ENCODE measurements at places on chromosomes 1 and 21.

GRCh38 chr1:100188617-100189016 is 10.6 kb upstream of the LRRC39 start:
- no peak for DNase-seq

- DNase-seq: peak; percentile 31
Measured at GRCh38 chr1:52904927-52905698, 16.4 kb downstream of the ECHDC2 start.

DNA sequence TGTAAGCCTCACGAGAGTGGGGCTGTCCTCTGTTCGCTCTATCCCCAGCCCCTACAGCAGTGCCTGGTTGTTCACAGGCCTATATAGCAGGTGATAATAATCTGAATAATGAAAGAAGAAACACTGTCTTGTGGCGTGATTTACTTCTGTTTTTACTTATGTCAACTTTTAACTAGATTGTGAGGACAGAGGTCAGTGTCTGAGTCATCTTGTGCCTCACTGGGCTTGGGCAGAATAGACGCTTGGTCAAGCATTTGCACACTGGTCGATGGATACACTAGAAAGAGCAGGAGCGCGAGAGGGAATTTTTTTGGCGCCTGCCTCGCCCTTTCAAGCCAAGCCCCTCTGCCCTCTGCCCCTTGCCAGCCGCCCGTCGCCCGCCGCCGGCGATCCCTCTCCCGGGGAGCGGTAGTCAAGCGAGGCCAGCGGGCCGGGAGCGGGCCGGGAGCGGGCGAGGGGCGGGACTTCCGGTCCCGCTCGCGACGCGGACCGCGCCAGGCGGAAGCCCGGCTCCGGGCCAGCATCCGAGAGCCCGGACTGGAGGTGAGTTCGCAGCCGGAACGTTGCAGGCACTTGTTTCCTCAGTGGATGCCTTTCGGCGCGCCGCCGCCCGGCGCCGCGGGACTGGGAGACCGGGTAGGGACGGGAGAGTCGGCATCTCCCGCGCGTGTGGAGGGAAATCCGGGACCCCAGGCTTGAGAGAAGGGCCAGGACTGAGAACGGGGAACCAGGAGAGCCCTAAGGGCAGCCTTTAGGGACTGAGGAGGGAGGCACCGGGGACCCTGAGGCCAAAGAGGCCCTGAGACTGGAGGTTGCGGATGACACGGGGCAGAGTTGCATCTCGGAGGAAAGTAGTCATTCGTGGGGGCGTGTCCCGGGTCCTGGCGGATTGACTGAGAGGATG is at the start of gene DISP1:
Gene DISP1, plus strand, starts transcription at position 504 of the 904 bp plus-strand sequence. CDS start 127,785 bp downstream, outside the sequence.
- peak; percentile 78 for DNase-seq

DNA sequence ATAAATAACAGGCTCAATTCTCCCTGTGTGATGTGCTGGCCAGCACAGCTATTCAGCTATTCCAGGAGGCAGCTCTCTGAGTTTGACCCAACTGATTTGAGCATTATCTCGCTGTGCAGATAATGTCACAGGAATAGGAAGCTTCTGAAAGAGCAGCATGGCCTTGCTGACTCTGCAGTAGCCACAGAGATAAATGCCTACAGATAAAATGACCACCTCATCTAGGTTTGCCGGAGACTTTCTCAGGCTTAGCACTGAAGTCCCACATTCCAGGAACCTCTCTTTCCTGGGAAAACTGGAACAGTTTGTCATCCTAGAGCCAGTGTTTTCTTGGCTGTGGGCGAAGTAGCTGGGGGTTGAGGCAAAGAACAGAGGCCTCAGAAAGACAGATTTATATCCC is 98.9 kb downstream of the MRPL39 start:
- DNase-seq: no peak

GRCh38 chr1:10679496-10680220 is 116.8 kb downstream of the CASZ1 start:
- DNase-seq: peak; percentile 53
